HCT116 (cell line): ENCODE measurements at places on chromosomes 4 and X.

GRCh38 chrX:42237956-42238355 lies 314.6 kb upstream of the CASK start:
- DNase-seq, result no peak

DNA sequence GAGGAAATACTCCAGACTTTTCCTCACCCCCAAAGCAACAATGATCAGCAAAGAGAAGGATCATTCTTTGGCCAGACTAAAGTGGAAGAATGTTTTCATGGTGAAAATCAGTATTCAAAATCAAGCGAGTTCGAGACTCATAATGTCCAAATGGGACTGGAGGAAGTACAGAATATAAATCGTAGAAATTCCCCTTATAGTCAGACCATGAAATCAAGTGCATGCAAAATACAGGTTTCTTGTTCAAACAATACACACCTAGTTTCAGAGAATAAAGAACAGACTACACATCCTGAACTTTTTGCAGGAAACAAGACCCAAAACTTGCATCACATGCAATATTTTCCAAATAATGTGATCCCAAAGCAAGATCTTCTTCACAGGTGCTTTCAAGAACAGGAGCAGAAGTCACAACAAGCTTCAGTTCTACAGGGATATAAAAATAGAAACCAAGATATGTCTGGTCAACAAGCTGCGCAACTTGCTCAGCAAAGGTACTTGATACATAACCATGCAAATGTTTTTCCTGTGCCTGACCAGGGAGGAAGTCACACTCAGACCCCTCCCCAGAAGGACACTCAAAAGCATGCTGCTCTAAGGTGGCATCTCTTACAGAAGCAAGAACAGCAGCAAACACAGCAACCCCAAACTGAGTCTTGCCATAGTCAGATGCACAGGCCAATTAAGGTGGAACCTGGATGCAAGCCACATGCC lies 89.7 kb downstream of the TET2 start:
- no peak for DNase-seq

DNA sequence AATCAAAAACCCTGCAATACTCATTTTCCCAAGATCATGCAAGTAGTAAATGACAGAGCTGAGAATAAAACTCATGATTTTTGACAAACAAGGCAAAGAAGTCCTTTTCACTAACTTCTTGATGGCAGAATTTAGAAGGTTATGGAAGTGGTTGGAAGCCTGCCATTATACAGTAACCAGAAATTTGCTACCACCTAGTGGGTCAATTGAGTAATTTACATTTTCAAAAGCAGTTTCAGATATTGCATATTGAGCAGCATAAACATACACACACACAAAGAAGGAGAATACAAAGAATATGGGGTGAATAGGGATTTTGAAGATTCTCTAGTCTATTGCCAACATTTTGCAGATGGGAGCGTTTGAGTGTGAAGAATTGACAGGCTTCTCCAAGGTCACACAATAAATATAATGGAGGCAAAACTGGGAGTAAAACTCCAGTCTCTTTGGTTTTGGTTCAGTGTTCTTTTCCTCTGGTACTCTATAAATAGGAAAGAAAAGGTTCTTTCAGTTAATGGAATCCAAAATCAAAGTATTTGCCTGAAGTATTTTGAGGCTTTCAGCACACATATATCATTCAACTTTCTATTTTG lies 70.2 kb downstream of the GC start:
- peak; percentile 16 for DNase-seq

DNA sequence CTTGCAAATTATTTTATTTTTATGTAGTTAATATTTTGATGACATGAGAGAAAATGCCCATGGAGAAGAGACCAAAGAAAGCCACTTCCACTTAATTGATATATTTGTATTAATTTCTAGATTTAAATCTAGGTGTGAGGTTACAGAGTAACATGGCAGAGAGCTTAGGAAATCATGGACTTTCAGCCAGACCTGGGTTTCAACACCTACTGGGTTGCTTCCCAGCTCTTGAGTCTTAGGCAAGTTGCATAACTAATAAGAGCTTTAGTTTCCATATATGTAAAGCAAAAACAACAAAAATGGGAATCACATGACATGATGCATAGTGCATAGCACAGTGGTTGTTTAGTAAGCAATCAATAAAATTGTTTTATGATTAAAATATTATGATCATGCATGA lies 413.3 kb downstream of the CCSER1 start:
- no peak for DNase-seq

- DNase-seq, result no peak
These were observed 198.8 kb downstream of the VEGFC start for GRCh38 chr4:176593943-176594342.

- DNase-seq, result no peak
These were observed 56.3 kb downstream of the MSN start for GRCh38 chrX:65723706-65724105.

GRCh38 chrX:78024349-78025059 lies 55.1 kb upstream of the PGAM4 start:
- DNase-seq, result peak; percentile 43

DNA sequence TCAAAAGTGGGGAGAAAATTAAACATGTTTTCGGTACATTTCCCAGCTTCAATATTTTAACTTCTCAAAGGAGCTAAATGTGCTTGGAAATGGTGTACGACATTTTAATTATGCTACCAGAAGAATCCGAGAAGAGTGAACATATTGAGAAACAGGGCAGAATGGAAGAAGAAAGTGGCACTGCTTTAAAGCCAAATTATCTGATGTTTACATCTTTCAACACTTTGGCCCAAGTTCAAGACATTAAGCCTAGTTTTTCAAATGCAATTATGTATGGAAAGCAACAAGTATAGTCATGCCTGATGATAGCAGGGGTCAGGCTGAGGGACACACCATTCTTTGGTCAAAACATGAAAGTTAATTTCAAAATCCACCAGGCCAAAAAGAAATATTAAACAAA lies 577.9 kb upstream of the ZFP42 start:
- no peak for DNase-seq

DNA sequence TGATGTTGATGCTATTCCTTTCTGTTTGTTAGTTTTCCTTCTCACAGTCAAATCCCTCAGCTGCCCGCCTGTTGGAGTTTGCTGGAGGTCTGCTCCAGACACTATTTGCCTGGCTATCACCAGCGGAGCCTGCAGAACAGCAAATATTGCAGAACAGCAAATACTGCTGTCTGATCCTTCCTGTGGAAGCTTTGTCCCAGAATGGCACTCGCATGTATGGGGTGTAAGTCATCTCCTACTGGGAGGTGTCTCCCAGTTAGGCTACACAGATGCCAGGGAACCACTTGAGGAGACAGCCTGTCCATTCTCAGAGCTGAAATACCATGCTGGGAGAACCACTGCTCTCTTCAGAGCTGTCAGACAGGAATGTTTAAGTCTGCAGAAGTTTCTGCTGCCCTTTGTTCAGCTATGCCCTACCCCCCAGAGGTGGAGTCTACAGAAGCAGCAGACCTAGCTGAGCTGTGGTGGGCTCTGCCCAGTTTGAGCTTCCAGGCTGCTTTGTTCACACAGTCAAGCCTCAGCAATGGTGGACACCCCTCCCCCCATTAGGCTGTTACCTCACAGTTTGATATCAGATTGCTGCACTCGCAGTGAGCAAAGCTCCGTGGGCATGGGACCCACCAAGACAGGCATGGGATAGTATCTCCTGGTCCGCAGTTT lies 74.9 kb downstream of the SPIN3 start:
- no peak for DNase-seq

DNA sequence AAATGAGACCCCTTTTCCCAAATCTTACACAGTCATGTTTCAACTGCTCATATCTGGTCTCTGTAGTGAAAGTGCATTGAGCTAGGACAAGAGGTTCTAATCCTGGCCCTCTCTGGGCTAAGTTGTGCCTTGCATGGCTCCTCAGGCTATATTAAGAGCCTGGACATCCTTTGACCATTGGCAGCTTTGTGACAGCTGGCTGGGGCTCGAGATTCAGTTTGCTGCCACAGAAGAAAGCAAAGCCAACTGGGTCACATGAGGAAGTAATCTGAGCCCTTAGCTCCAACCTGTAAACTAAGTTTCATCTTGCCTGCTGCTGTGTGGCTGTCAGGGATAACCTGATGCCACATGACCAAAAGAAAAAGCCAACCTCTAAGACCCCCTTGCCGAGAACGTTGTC lies 51.8 kb upstream of the JADE1 start:
- no peak for DNase-seq

DNA sequence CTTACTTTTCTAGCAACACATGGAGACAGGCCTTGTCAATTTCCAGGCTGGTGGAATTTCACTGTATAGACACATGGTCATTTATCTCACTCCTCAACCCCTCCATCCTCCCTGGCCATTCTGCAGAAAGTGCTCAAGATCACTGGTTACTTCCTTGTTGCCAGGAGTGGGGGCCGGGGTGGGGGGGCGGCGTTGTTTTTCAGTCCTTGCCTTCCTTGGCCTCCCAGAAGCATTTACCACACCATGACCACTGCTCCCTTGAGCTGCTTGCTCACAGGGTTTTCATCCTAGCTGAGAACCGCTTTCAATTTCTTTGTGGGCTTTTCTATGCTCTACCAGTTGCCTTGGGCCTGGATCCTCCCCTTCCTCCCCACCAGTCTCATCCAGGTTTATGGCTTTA lies 14.1 kb upstream of the BCOR start:
- no peak for DNase-seq

DNA sequence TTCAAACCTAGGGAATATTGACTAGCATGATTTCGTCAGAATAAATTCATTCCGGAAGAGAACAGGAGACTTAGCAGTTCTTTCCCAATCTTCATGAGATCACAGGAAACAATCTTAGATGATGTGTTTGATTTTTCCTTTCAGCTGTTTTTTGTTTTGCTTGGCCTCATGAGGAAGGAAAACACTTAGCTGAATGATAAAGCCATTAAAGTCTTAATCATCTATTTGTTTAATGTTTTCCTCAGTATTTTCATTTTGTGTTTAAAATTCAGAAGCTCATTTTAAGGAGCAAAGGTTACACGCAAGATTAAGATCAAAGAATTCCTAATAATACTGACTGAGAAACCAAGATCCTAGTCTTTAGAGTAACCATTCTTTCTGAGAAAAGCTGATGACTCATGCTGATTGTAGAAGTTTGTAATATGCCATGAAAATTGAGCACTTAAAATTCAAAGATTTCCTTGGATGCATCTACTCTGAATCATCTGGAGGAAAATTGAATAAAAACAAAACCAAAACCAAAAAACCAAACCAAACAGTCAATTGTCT lies 15.4 kb upstream of the TBC1D19 start:
- DNase-seq, result peak; percentile 93

DNA sequence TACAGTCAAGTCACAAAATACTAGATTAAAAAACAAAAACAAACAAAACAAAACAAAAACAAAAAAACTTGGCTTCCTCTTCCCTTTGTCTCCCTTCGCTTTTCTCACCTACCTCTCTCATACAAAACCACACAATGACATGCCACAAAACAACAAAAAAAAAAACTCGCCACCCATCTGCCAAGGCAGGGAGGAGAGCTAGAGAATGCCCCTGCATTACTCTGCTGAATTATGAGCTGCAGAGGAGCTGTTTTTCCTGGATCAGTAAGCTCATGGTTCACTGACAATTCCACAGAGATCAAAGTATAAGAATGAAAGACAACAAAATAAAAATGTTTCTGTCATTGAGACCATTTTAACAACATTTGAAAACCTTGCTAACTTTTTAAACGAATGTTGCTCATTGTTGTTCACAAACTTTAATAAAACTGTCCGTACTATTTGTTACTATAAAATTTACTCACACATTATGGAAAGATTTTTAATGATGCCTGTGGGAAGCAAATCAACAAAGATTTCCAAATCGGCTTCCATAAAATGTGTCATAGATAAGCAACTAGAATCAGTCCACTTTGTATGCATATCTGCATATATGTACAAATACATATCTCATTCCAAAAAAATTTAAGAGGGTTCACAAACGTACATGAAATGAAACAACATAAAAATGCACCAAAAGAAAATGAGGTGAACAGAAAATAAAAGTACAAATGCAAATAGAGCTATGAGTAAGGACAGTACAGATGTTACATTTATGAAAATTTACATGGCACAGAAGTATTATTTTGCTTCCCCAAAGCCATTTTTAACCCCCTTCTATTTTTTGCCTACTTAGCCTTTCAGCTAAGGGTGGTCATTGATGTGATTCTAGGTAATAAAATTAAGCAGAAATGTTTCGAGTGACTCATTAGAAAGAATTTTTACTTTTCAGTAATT lies 252.4 kb upstream of the FAT4 start:
- no peak for DNase-seq

DNA sequence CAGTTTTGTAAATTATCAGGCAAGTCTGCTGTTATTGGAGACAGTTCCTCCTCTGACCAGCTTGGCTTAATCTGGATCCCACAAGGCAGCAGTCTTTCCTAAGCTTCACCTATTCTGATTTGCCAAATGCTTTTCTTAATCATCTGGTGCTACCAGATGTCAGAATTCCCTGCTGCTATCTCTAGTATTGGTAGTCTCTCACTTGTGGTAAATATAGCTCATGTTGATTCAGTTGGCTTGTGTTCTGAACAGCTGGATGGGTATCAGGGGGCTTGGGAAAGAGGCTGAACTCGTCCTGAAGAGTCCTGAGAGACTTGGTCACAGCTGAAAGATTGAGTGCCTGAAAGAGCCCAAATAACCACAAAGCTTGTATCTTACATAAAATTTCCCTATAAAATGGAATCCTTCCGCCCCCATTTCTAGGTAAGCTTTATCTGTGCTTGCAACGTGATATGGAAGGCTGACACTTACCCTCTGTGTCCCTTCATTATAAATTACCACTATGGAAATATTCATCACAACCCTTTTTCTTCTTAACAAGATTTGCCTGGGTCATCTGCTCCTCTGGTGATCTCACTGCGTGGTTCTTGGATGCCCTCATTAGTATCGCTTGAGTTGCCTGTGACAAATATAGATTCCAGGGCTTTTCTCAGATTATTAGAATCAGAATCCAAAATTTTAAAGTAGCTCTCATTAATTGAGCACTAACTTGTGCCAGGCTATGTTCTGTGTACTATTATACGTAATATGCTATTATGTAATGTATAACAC lies 104.1 kb upstream of the GPRIN3 start:
- DNase-seq, result no peak

DNA sequence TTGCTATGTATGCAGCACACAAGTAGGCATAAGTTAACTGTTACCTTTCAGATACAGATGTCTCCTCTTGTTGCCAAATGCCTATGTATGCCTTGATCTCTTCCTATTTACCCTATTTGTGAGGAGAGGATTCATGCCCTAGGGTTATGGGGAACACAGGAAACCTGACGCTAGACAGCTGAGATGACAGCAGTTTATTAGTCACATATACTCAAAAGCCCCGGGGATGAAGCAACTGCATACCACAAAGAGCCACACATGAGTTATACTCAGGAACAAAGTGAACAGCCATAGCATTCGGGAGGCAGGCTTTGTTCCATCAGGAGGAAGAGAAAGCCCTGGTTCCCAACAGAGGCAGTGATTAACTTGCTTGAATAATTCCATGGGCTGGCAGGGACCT lies 1011.7 kb upstream of the PCDH7 start:
- no peak for DNase-seq

DNA sequence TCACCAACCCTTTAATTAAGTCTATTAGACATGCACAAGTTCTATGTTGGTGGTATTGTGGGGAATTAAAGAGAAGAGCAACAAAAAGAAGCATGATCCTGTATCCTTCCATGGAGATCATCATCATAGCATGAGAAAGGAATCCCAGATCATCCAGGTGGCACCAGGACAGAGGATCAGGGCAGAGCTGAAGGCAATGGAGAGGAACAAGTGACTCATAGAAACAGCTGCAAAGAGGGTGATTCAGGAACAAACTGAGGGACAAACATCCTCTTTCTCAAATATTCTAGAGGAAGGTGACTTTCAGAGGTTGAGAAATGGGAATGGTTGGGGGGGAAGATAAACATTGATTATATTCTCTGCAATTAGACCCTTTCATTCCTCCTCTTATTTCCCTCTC lies 105.5 kb upstream of the OTUD4 start:
- DNase-seq, result no peak

GRCh38 chrX:13090339-13091110 lies 46.1 kb upstream of the FAM9C start:
- no peak for DNase-seq
